HCT116 (cell line): ENCODE measurements at places on chromosomes 7 and 10.

- DNase-seq = no peak
Observed at GRCh38 chr7:104945599-104945956, 68.4 kb upstream of the KMT2E start.

DNA sequence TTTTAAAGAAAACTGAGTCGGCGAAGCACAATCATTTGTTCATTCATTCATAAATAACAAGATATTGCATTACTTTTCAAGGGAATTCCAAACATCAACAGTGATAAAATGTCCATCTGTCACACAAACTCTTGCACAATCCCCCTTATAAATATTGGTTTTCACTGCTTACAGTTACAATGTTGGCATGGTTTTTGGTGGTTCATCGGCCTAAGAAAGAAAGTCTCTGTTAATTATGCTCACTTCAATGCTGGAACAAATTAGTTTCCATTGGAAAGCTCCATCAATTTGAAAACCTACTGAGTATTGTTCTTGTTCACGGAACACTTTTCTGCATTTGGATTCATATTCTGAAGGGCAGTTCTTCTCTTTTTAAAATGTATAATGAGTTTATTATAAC, 188.5 kb downstream of the JAZF1 start:
- no peak for DNase-seq

GRCh38 chr10:103280031-103280430, 3.1 kb downstream of the INA start:
- DNase-seq = no peak

GRCh38 chr7:2821842-2822507, 22.1 kb downstream of the GNA12 start:
- no peak for DNase-seq

DNA sequence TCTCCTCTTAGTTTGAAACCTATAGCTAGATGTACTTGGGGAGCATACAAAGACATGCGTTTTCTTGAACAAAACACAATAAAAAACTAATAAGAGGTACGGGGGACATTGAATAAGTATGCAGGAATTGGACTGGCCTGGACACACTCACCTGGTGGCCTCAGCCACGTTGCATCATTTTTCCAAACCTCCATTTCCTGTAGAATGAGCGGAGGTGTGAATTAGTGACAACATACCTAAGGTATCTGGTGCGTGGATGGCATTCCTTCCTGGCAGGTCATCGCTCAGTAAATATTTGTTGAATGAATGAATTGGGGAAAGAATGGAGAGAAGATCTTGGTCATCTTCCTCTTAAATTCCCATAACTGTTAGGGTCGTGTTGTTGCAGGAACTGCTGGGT, 103.2 kb upstream of the CTBP2 start:
- peak; percentile 85 for DNase-seq

GRCh38 chr10:126838316-126838715, 66.9 kb upstream of the DOCK1 start:
- no peak for DNase-seq

DNA sequence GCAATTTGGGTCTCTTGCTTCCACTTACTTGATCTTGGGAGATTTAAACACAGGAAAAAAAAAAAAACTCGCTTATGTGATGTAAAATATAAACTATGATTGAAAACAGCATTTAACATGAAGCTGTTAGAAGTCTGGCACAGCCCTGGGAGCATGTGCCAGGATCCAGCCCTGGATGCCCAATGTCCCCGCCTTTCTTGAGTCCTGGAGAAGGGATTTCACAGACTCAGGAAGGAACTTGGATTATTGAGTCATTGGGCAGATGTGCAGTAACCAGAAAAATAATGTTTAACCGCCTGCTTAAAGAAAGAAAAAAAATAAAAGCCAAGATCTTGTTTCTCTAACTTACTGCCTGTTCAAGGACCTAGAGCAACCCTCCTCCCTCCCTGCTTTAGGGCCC, 3.7 kb upstream of the JCAD start:
- DNase-seq = no peak

- DNase-seq = no peak
Observed at GRCh38 chr10:89633484-89633883, 11.6 kb downstream of the PANK1 start.

- no peak for DNase-seq
Observed at GRCh38 chr10:133219782-133220181, 10.2 kb upstream of the UTF1 start.

DNA sequence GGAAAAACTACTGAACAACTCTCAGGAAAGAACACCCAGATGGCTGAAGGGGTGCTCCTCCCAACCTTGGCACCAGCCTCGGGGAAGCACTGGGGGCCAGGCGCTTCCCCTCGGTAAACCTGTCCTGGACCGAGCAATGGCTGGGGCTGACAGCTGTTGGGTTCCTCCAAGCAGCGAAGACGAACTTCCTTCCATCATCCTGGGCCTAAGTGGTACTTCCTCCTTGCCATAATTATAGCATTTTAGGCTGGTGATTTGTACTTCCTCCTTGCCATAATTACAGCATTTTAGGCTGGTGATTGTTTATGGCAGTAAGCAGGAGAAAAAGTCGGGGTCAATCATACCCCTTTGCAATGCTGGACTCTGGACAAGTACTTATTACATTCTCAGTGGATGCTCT, 69.3 kb downstream of the MYOF start:
- DNase-seq = no peak

GRCh38 chr7:13201628-13202027, 514.2 kb downstream of the ARL4A start:
- no peak for DNase-seq

GRCh38 chr10:85618841-85619240, 747.8 kb downstream of the GRID1 start:
- DNase-seq = no peak

DNA sequence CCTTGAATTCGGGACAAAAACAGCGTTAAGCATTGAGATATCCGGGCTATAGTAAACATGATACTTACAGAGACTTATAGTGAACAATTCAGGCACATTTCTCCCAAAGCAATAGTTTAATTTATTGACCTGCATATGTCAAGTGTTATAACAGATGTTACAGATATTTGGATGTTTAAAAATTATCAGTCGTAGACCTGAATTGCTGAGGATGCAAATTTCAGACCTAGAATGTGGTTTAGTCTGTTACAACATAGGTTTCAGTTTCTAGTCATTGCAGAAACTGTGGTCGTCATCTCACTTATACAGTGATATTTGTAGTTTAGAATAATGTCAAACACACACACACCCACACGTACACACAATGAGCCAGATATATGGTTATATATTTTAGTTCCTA, 85.2 kb downstream of the VTI1A start:
- DNase-seq = no peak

- DNase-seq = no peak
Observed at GRCh38 chr10:108203905-108204527, 1039.5 kb upstream of the SORCS1 start.

- no peak for DNase-seq
Observed at GRCh38 chr10:71742301-71743088, 22.9 kb upstream of the C10orf105 start.

- no peak for DNase-seq
Observed at GRCh38 chr10:131226446-131227162, 84.9 kb downstream of the TCERG1L start.
